ENCODE measurements at places on chromosomes 1 and 21.

- DNase-seq, result no peak
These were observed 152.9 kb downstream of the ZBTB18 start for GRCh38 chr1:244204004-244204403.

- no peak for DNase-seq
These were observed 55.4 kb upstream of the CAMK1G start for GRCh38 chr1:209527993-209528717.

- peak; percentile 91 for DNase-seq
These were observed 11.8 kb upstream of the RAB3B start for GRCh38 chr1:52002038-52002917.

- no peak for DNase-seq
These were observed 127.4 kb upstream of the NRIP1 start for GRCh38 chr21:15192243-15192642.

DNA sequence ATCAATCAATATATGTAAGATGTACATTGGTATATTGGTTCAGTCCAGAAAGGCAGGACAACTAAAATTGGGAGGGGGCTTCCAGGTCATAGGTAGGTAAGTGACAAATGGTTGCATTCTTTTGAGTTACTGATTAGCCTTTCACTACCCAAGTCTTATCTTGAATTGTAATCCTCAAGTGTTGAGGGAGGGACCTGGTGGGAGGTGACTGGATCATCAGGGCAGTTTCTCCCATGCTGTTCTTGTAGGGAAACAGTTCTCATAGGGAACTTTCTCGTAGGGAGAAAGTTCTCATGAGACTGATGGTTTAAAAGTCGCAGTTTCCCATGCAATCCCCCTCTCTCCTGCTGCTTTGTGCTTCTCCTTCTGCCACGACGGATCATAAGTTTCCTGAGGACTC, 809.2 kb downstream of the KCNT2 start:
- no peak for DNase-seq

- DNase-seq, result no peak
These were observed 104.5 kb upstream of the PDE4B start for GRCh38 chr1:65688215-65688566.

DNA sequence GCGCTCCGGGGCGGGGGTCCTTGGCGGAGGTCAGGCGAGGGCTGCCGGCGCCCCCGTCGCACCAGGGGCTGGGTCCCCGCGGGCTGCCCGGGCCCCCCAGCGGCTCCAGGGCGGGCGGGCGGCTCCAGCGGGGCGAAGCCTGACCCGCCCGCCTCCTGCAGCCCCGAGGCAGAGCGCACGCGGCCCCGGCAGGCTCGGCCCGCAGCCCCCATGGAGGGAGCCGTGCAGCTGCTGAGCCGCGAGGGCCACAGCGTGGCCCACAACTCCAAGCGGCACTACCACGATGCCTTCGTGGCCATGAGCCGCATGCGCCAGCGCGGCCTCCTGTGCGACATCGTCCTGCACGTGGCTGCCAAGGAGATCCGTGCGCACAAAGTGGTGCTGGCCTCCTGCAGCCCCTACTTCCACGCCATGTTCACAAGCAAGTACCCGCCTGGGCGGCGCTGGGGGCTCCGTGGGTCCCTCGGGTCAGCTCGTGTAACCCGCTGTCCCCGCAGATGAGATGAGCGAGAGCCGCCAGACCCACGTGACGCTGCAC, 817 bp downstream of the KLHL17 start:
- no peak for DNase-seq

DNA sequence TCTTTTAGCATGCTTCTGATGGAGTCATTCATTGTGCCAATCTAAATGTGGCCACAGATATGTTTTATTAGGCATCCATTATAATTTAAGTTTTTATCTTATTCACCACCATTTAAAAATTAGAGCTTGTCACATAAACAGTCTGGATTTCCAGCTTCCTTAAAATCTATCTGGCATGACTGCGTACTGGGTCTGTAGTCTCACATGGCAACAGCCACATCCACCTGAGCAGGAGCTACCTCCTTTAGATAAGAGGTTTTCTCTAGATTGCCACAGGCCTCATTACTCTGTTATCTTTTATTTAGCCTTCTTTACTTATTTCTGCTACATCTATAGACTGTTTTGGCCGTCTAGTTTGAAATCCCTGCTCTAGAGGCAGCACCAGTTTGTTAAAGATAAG, 29.1 kb downstream of the B3GALT2 start:
- no peak for DNase-seq

- DNase-seq, result no peak
These were observed 153.2 kb downstream of the COQ8A start for GRCh38 chr1:227093309-227093708.

DNA sequence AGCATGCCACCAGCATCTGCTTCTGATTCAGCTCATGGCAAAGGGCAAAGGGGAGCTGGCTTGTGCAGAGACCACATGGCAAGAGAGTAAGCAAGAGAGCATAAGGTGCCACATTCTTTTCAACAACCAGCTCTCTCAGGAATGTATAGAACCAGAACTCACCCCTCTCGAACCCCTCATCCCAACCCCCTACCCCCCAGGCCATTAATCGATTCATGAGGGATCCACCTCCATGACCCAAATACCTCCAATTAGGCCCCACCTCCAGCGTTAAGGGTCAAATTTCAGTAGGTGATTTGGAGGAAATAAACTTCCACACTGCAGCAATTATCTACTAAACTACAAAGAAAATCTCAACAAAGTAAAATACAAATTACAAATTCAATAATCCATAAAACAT, 32.2 kb upstream of the LRRC7 start:
- DNase-seq, result no peak

DNA sequence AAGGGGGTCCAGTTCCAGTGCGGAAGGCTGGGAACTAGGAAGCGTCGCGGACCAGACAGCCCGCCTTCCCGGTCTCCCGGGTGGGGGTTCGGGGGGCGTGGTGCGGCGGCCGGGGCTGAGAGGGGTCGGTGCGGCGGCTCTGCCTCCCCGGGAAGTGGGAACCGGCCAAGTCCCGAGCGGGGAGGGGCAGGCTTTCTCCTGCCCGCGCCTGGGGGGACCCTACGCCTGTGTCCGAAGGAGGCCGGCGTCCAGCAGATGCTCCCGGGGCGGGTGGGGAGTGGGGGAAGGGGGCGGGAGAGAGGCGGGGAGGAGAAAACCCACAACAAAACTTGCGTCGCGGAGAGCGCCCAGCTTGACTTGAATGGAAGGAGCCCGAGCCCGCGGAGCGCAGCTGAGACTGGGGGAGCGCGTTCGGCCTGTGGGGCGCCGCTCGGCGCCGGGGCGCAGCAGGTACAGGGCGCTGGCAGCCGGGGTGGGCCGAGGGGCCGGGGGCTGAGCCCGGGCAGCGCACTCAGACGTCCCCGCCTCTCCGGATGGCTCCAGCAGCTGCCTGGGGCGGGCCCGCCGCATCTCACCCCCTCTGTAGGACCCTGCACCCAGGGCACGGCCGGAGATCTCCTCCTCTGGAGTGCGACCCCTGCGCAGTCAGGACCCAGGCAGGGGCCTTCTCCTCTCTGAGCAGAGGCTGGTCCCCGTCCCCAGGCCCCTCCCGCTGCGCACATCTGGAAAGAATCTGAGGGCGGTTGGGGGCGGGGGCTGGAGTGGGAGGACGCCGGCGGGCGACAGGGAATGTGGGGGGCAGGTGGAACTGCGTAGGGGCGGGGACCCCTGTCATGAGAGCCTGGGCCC, at the start of gene PODN:
Gene PODN (plus strand): TSS at position 355 of the 849 bp plus-strand sequence. CDS start 7,643 bp downstream, outside the sequence.
- no peak for DNase-seq

- DNase-seq, result no peak
These were observed 59.2 kb downstream of the PBX1 start for GRCh38 chr1:164618202-164618564.

- DNase-seq, result no peak
These were observed 236.9 kb upstream of the DPYD start for GRCh38 chr1:98157524-98158313.

GRCh38 chr1:33586795-33587194, 114.3 kb downstream of the ZSCAN20 start:
- no peak for DNase-seq

DNA sequence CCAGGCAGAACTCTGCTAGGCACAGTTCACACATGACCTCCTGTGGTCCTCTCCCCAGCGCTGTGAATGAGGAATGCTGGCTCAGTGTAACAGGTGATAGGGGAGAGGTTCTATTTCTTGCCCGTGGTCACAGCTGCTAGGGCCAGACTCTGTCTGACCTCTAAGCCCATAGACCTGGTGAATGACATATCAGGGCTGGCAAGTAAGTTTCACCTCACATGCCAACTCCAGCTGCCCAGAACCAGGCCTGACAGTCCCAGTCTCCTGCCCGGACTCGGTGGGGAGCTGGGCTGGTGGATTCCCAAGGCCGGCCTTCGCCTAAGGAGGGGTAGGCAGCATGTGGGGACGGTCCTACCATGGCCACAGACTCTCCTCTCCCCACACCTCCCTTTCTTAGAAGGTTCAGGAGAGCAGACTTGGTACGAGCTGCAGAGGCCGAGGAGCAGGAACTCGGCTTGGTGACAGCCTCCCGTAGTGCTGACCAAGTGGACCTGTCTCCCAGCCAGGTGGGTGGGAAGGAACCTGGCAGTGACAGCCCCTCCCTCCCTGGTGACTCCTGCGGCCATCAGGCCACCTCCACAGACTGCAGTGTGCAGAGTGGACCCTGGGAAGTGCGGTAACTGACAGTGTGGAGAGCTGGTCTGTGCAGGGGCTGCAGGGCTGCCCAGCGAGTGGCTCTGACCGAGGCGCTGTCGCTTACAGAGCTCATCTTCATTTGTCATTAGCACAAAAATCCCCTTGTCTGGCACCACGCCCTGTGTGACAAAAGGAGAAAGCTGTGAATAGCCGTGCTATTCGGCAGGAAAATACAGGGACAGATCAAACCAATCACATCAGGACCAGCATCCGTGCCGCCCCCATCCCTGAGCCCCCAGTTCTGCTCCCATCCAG, 74.6 kb downstream of the SCCPDH start:
- no peak for DNase-seq

- no peak for DNase-seq
These were observed 369.1 kb upstream of the VAMP3 start for GRCh38 chr1:7401814-7402547.

GRCh38 chr1:178126261-178126660, 32.4 kb downstream of the RASAL2 start:
- no peak for DNase-seq

- DNase-seq, result no peak
These were observed 112.9 kb upstream of the SOD1 start for GRCh38 chr21:31546443-31547170.

- DNase-seq, result no peak
These were observed 20.2 kb upstream of the S1PR1 start for GRCh38 chr1:101216623-101217022.

GRCh38 chr1:74463333-74463988, 49.0 kb downstream of the LRRC53 start:
- DNase-seq, result no peak

DNA sequence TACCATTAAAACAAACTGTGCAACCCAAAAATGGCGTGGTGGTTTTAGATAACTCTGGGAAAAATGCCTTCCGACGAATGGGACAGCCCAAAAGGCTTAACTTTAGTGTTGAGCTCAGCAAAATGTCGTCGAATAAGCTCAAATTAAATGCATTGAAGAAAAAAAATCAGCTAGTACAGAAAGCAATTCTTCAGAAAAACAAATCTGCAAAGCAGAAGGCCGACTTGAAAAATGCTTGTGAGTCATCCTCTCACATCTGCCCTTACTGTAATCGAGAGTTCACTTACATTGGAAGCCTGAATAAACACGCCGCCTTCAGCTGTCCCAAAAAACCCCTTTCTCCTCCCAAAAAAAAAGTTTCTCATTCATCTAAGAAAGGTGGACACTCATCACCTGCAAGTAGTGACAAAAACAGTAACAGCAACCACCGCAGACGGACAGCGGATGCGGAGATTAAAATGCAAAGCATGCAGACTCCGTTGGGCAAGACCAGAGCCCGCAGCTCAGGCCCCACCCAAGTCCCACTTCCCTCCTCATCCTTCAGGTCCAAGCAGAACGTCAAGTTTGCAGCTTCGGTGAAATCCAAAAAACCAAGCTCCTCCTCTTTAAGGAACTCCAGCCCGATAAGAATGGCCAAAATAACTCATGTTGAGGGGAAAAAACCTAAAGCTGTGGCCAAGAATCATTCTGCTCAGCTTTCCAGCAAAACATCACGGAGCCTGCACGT, 82.1 kb downstream of the PRDM2 start:
- no peak for DNase-seq

DNA sequence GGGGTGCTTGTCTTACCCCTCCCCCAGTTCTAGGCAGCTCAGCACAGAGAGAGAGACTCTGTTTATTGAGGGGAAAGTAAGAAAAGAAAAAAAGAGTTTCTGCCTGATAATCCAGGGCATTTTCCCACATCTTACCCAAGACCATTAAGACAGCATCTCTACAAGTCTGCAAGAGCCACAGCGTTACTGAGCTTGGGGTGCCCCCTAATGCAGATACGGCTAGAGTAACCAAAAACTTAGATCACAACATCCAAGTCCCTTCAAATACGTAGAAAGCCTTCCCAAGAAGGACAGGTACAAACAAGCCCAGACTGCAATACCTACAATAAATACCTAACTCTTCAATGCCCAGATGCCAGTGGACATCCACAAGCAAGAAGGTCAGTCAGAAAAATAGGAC, 6.2 kb upstream of the TEX50 start:
- no peak for DNase-seq

DNA sequence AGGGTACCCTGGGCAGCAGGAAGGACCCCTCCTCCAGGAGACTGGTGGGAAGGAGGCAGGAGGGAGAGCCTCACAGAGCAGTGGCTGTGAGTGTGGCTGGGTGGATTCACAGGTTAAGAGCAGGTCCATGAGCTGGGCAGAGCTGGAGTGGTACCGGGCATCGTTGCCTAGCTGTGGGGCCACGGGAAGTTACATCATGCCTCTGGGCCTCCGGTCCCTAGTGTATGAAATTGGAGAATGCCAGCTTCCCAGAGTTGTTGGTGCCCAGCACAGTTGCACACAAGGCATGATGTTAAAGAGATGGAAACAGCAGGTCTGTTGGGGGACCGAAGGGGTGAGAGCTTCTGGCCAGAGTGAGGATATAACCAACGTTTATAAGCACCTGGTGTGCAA, 18.5 kb downstream of the FOXO6 start:
- DNase-seq, result no peak

GRCh38 chr1:207401578-207401977, 52.5 kb upstream of the CR2 start:
- DNase-seq, result no peak

DNA sequence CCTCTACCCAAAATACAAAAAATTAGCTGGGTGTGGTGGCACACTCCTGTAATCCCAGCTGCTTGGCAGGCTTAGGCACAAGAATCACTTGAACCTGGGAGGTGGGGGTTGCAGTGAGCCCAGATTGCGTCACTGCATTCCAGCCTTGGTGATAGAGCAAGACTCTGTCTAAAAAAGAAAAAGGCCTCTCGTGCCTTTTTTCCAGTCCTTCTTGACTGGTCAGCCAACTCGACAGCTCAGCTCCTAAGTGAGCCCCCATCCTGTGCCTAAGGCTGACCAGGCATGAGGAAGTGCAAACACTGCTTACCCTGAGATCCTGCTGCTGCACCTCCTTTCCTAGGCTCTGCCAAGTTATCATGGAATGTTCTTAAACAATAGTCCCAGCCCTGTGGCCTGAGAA, 10.1 kb upstream of the PROK1 start:
- no peak for DNase-seq

DNA sequence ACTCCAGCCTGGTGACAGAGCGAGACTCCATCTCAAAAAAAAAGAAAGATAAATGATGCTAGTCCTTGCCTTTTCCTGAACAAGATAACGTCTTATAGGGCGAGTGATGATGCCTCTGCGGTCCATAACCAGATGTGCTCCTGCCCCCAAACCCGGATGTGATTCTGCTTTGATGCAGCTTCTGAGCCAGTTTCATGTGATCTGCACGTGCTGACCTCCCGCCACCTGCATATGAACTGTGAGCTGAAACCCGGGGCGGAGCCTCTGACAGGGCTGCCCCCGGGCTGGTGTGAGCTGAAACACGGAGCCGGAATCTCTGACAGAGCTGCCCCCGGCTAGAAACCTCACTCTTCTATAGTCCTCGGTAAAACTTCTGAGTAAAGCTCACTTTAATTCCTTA, 1.3 kb downstream of the KRTAP12-4 start:
- no peak for DNase-seq
